ENCODE measurements at places on chromosomes 13 and 19.

GRCh38 chr13:30026093-30026492 is 175.7 kb upstream of the UBL3 start:
- no peak for DNase-seq

DNA sequence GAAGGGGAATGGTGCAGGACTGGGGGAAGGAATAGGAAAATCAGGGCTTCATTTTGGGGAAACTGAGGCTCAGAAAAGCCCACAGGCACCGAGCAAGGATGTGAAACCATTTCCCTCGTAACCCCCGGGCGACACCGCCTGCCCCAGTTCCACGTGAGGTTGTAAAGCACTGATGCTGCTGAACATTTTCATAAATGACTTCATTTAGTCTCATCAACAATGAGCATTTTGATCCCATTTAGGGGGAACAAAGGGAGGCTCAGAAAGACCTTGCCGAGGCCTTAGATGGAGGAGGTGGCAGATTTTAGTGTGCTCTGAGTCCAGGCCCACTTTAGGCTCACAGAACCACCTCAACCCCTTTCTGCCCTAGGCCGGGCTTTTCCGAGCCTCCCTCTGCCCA is 20.5 kb upstream of the FBXO27 start:
- no peak for DNase-seq

DNA sequence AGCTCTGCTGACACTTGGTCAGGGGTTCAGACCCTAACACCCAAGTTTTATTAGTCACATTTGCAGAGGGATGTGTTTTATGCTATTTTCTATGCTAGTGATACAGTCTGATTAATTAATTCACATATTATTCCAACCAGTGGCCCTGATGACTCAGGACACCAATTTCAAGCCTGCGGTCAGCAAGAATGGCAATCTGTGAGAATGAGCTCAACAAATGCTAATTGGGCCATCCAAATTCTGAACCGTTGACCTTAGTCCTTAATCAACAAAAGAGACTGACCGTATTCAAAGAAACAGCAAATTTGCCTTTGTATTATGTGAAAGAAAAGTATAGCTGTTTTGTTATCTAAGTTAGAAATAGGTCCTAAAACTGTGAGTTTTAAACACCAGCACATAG is 9.6 kb upstream of the KL start:
- no peak for DNase-seq

- DNase-seq = no peak
Measured at GRCh38 chr19:53158119-53158656, 665 bp downstream of the ZNF347 start.

GRCh38 chr13:80199585-80200292 is 141.2 kb downstream of the SPRY2 start:
- no peak for DNase-seq

DNA sequence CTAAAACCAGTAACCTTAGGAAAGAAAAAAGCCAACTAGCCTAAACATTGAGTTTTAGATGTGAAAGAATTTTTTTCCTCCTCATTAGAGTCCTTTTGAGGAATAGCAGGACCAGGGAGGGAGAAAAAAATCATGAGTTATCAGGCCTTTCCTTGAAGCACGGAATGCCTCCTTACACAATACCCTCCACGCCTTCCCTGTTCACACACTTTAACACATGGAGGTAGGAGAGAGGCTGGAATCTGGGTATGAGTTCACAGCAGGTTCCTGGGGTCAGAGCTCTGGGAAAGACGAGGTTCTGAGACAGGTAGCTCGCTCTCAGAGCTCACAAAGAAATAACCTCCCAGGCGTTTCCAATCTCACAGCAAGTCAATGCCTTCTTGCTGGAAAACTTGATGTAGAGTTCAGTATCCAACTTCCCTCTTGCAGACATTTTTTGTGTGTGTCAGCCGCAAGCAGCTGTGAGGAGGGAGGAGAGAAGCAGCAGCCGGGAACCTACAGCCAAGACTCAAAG is 716 bp downstream of the ZNF573 start:
- no peak for DNase-seq

DNA sequence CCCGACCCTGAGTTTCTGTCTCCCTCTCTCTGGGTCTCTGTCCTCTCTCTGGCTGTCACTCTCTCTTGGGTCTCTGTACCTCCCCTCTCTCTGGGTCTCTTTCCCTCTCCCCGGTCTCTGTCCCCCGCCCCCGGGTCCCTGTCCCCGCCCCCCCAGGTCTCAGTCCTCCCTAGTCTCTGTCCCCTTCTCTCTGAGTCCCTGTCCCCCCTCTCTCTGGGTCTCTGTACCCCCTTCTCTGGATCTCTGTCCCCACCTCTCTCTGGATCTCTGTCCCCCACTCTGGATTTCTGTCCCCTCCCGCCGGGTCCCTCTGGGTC is 2.3 kb upstream of the FTL start:
- no peak for DNase-seq

- DNase-seq = no peak
Measured at GRCh38 chr13:113093580-113094409, 11.8 kb upstream of the F7 start.

DNA sequence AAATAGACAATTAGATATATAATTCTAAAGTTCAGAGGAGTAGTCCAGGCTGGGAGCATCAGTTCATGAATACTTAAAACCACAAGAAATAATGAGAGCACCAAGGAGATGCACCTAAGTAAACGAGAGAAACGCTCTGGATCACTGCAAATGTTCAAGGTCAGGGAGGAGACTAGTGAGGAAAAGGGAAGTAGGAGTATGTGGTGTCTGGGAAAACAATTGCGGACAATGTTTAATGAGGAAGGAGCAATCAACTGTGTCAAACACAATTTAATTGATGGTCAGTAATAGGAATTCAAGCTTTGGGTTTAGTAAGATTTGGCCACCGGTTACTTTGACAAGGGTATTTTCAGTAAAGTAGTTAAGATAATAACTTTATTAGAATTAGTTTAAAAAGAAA is 652.2 kb downstream of the DACH1 start:
- DNase-seq = no peak

GRCh38 chr13:33110713-33111413 is 94.6 kb downstream of the KL start:
- DNase-seq = no peak

Data from NCI-H2107 (cell line).